ENCODE measurements at places on chromosomes 4 and X.

DNA sequence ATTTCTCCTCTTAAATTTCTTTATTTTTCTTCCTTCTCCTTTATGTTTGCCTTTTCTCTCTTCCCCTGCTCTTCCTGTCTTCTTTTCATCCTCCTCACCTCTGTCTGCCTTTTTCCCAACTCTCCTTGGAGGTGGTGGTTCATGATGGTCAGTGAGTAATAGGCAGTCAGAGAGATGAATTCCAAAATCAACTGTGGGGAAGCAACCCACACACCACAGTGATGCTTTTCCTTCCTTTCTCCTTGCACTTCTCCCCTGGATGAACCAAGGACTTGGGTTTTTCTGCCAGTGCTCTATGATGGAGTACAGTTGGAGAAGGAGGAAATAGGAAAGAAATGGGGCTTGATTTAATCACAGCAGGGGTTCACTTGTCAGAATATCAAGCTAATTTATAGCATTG, 153.8 kb downstream of the DCK start:
- no peak for DNase-seq

GRCh38 chr4:180060159-180060889, 2182.9 kb upstream of the TENM3 start:
- no peak for DNase-seq

DNA sequence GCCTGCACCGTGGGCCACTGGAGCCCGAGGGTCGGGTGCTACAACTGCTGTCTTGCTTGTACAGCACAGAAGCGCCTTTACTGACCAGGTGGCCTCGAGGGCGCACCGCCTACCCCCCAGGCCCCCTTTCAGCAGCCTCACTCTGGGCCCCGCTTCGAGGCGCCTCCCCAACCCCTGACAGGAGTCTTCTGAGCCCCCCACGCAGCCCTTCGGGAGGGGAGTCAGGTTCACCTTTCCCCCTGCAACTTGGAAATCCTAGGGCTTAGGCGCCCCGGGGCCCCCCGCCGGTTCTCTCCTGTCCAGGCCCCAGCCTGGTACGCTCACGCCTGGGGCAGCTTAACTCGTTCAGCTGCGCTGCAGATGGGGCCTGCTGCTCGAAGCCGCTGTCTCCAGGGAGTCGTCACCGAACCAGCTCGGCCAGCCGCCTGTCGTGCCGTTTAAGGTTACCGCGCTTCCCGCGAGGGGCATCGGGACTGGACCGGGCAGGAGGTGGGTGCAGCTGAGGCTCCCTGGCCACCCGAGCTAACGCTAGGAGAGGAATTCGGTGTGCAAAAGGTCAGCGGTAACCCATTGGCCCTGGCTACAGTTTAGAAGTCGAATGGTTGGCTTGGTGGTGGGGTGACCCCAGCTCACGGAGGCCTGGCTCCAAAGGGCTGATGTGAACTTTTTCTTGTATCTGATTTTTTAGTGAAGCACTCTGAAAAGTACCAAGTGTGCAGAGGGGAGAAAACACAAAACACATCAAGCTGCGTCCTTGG, 58.9 kb upstream of the BCOR start:
- no peak for DNase-seq

DNA sequence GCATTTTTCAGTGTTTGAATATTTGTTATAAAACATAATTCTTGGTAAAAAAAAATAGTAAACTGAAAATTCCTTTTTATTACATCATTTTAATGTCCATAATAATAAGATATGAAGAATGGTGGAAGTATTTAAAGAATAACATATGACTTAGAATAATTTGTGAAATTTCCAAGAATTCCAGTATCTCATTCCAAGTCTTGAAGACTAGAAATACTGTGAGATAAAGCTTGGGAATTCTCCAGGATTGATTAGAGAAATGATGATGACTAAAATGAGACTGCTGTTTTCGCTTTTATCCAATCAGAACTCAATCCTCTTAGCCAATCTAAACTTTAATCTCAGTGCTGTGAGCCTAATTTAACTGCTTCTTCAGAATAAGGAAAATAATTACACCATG, 184.2 kb upstream of the HCCS start:
- no peak for DNase-seq

- DNase-seq = no peak
Observed at GRCh38 chrX:9983846-9984245, 16.7 kb downstream of the CLDN34 start.

GRCh38 chr4:138190452-138190858, 51.7 kb downstream of the SLC7A11 start:
- DNase-seq = no peak

- no peak for DNase-seq
Observed at GRCh38 chr4:147620315-147620714, 3.1 kb downstream of the TMEM184C start.

Measured in stimulated activated naive CD4-positive, alpha-beta T cell (primary cell).